ENCODE measurements at places on chromosomes 11 and 22.

DNA sequence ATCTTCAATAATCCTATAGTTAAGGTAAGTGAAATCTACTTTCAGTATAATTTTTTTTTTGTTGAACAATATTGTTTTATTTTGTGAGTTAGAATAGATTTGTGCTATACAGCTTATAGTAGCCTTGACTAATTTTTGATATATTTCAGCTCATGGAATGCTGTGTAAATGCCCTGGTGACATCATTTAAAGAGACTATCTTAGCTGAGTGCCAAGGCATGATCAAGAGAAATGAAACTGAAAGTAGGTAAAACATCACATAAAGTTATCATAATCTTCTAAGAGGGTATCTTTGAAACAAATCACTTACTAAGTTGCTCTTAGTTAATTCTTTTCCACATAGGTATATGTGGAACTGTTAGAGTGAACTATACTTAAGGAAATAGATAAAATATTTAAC lies 51.4 kb upstream of the ACAT1 start:
- DNase-seq: no peak

DNA sequence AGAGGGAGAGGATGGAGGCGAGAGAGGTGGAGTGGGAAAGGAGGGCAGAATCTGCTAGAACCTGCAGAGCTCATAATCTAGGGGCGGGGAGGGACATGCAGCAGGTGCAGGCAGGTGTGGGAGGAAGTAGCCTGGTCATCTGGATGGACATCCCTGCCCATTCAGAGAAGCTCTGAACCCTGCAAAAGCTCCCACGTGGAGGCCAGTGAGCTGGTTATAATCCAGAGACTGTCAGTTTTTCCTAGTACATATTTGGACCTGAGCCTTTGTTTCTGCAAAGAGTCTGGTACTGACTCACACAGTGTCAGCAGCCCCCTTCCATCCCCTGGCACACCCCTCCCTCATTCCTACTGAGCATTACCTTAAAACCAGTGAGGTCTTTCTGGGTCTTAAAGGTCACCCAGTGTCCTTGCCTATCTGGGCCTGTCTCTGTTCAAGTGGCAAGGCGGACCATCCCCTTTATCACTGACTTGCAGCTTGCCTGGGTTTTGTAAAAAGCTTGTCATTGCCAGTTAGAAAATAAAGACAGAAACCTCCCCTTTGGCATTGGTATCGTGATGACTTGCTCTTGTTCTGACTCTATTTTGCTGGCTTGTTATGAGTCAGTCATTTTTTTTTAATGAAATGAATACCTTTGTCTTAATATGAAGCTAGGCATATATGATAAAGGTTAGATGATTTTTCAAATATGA lies 26.1 kb downstream of the PTPRJ start:
- DNase-seq: no peak

- no peak for DNase-seq
Measured at GRCh38 chr11:75154646-75155569, 4.0 kb downstream of the SLCO2B1 start.

DNA sequence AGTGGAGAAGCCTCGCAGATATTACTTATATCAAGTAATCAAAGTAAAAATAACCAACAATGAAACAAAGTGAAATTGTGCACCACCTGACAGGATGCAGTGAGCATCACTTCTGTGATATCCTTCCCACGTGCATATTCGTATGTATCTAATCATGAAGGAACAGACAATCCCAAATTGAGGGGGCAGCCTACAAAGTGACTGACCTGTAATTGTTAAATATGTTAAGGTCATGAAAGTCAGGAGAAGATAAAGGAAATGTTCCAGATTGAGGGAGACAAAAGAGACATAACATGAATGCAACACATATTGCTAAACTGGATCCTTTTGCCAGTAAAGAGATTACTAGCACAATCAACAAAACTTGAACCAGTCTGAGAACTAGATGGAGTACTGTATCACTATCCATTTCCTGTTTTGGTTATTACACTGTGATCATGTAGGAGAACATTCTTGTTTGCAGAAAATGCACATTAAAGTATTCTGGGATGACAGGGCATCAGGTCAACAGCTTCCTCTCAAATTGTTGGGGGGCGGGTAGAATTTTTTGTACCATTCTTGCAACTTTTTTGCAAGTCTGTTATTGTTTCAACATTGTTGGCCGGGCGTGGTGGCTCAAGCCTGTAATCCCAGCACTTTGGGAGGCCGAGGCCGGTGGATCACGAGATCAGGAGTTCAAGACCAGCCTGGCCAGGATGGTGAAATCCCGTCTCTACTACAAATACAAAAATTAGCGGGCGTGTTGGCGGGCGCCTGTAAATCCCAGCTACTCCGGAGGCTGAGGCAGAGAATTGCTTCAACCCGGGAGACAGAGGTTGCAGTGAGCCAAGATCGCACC lies 2.0 kb downstream of the SBF2 start:
- DNase-seq: no peak

DNA sequence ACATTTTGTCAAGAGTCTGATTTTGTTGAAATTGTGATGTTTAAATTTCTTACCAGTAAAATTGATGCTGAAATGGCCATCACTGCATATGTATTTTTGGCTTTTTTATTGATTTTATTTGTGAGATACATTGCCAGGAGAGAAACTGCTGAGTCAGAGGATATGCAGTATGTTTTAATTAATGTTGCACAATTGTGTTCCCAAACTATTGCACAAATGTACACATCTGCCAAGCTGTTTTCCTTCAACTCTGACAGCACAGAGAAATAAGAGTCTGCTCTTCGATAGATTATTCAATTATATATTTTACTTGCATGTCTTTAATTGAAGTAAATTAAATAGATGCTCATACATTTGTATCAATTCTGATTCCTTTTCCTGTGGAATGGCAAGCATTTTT lies 640.2 kb upstream of the LUZP2 start:
- no peak for DNase-seq

- DNase-seq: no peak
Measured at GRCh38 chr11:118953265-118953664, 2.8 kb upstream of the UPK2 start.

DNA sequence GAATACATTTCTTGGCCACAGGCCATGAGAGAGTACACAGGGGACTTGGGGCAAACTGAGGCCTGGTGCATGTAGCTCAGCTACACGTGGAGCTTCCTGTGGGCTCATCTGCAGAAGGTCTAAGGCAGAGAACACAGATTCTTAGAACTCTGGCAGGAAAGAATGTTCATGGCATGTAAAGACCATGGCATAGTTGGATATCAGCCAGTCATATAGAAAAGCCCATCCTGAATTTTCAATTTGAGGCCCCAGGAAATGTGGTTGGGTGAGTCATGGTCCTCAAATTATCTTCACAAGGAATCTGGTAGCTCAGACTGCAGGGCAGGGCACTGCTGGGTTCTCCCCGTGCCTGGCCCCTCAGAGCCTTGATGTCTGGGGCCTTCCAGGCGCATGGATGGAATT lies 13.7 kb upstream of the ST3GAL4 start:
- DNase-seq: no peak

DNA sequence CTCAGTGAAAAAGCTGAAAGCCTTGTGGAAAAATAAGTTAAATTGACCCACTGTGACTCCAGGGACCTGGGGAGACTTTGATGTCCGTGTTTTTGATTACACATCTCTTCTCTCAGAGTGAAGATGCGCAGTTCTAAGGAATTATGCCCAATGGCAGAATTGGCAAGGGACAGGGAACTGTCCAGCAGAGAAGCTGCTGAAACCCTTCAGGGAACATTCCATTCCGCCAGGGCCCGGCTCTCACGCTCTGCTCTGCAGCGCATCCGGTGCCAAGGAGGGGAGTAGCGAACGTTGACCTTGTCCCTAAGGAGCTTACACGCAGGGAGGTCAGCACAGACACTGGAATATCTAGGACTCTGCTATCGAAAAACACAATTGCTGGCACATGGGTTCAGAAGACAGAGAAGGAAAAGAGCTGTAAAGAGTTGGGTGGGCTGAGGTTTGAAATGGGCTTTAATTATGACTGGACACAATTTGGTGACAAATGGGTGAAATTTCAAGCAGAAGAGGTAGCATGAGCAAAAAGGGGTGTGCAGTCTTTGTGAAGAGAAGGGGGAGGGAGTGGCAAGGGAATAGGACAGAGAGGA lies 64.5 kb upstream of the B3GAT1 start:
- DNase-seq: no peak

- DNase-seq: no peak
Measured at GRCh38 chr11:44926036-44926435, 24.6 kb downstream of the TP53I11 start.

DNA sequence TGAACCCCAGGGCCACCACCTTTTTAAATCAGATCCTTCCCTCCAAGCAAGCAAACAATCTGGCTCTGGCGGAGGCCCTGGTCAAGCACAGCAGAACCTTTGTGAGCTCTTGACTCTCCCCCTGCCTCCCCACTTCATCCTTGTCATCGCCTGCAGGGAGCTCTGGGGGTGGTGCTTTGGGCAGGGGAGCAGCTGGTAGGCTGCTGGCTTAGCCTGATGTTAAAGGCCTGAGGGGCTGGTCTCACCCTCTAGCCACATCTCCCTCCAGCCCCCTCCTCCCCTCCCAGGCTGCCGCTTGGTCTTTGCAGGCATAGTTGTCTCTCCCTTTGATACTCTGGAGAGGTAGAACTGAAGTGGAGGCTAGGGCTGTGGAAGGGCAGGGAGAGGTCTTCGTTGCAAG lies 50.9 kb downstream of the THAP12 start:
- no peak for DNase-seq

- DNase-seq: no peak
Measured at GRCh38 chr11:114150671-114151070, 91.2 kb downstream of the ZBTB16 start.

DNA sequence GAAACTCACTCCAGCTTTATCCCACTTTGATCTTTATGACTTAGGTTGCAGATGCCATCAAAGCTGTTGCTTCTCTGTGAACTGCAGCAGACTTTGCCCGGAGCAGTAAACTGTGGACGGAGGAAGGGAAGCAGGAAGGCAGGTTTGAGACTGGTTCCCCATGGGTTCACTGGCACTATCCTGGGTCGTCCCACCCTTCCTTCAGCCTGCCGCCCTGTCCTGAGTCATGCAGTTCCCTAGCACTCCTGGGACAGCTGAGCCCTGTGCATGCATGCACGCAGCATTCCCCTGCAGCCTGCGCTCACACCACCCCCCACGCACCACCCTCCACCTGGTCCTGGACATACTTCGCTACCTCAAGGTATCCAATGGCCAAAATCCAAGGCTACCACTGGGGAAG lies 23.5 kb upstream of the P2RY2 start:
- no peak for DNase-seq

DNA sequence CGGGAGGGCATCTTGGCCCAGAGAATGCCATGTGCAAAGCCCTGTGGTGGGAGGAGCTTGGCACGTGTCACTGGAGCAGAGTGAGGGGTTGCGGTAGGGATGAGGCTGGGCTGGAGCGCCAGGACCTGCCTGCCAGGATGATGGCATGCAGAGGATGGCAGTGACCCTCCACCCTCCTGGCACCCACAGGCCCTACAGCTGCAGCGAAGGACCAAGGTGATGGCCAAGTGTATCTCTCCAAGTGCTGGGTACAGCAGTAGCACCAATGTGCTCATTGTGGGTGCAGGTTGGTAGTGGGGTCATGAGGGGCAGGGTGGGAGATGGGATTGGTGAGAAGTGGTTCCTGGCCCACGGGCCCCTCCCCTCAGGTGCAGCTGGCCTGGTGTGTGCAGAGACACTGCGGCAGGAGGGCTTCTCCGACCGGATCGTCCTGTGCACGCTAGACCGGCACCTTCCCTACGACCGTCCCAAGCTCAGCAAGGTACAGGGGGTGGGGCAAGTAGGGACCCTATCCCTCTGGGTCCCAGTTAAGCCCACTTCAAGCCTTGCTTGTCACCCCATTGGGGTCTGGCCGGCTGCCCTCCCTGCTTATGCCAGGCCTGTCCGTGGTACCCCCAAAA lies 7.4 kb downstream of the AIFM3 start:
- DNase-seq: no peak

GRCh38 chr11:64298966-64299846 lies 952 bp upstream of the CATSPERZ start:
- no peak for DNase-seq

DNA sequence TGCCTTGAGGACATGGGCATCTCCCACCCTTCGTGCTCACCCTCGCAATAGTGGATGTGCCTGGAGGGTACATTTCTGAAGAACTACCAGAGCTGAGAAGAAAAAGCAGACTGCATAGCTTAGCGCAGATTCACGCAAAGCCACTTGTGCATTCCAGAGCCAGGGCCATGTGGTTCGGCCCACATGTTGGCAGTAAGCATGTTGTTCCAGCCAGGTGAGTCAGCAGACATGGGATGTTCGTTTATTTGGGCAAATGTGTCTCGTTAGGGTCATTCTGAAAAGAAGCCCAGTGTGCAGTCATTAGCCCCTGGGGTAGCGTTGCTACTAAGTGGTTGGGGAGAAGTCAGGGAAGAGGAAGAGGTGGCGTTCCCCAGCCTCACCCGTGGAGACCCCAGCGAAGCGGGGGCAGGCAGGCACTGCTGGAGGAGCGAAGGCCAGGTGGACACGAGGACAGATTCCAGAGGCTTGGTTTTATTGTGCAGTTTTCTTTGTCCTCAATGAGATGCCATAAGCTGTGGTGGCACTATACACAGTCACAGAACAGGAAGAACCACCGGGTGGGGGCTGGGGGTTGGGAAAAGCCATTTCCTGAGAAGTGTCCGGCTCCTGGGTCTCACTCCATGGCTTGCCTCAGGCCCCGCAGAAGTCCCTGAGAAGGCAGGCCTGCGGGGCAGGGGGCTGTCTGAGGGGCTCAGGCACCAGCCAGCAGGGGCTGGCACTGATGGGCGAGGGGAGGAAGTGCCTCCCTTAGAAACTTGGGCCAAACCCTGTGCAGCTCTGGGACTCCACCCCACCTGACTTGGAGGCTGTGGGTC lies 5.0 kb downstream of the THY1 start:
- DNase-seq: no peak

DNA sequence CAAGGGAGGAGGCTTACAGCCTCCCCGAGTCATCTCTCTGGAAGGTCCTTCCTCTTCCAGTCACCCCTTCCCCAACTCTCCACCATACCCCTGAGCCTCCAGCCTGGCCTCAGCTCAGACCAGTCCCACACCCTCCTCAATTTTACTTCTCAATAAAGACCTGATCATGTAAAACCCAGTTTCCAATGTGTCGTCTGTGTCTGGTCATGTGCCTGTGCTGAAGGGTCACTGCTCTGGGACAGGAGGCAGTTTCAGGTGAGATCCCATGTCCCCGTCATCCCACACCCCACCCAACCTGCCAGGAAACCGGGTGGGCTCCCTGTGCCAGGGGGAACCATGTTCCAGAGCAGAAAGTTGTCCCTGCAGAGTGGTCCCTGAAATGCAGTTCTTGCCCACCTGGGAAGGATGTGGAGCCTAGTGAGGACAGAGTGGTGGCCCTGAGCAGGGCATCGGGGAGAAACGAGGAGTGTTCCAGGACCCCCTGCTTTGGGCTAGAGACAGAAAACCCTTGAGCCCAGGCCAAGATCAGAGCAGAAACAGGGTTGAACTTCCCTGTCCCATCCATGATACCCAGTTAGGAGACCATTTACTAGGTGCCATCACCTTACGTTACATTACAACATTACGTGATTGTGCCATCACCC lies 19.4 kb downstream of the IGLL5 start:
- DNase-seq: no peak

GRCh38 chr11:69639831-69640230 lies 1.1 kb upstream of the CCND1 start:
- no peak for DNase-seq
